ENCODE measurements at places on chromosomes 1 and 21.

- no peak for DNase-seq
Observed at GRCh38 chr1:53011175-53011574, 50.8 kb upstream of the PODN start.

DNA sequence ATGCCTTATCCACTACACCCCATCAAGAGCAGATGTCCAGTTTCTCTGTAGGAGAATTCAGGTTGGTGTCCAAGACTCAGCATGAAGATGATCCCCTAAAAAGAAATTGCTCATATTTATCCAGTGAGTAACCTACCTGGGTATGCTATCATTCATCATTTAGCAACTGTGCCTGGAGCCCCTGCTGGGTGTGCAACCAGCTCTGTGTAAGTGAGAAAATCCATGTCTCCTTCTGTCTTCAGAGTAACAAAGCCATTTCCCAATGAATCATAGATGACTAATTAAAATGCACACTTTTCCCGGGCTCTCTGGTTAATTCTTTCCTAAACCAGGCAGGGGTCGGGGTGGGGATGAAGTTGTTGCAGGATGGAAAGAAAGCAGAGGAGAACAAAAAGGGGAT lies 35.8 kb downstream of the OLFML3 start:
- no peak for DNase-seq

- peak; percentile 37 for DNase-seq
Observed at GRCh38 chr1:54577612-54578011, 29.6 kb downstream of the ACOT11 start.

GRCh38 chr1:182229921-182230491 lies 161.6 kb downstream of the GLUL start:
- no peak for DNase-seq

DNA sequence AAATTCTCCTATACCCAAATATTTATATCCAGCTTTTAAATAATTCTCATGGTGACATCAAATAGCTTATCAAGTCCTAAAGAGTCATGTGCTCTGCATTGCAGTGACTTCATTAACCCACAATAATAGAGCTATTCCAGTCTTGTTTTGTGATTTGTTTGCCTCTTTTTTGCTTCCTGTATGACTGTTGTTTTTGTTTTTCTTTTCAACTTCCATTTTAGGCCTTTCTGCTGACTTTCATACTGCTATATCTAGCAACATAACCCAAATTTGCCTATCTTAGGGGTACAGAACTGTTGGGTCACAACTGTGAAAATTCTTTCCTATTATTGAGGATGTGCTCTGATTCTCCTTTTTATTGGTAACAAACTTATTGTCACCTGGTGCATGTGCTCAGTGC lies 30.3 kb downstream of the SPATA17 start:
- no peak for DNase-seq

DNA sequence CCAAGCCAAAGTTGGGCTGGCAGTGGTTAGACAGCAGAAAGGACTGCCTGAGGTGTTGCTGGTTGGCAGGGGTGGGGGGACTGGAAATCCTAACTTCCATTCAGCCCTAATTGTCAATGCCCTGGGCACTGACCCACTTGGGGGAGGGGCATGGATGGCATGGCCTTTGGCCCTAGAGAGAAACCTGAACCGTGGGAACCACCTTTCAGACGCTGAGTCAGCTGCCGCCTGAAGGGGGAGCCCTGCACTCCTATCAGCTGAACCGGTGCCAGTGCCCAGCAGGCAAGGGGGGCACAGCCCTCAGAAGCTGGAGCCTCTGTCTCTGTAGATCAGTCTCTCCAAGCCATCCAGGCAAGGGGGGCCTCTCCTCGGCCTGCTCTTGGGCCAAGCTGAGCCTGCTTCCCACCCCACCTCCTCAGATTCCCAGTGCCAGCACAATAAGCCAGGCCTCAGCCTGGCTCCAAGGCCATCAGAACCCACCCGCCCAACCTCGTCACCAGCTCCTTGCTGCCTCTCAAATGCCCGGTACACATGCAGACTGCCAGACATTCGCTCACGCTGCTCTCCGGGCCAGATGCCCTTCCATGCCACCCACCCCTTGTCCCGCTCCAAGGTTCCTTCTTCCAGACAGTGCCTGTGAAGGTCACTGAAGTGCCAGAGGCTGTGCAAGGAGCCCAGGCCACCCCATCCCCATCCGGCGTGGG lies 11.6 kb downstream of the TINAGL1 start:
- no peak for DNase-seq

- DNase-seq, result no peak
Observed at GRCh38 chr1:185441605-185442004, 124.6 kb upstream of the IVNS1ABP start.

- no peak for DNase-seq
Observed at GRCh38 chr1:58064166-58064565, 482.4 kb downstream of the OMA1 start.

DNA sequence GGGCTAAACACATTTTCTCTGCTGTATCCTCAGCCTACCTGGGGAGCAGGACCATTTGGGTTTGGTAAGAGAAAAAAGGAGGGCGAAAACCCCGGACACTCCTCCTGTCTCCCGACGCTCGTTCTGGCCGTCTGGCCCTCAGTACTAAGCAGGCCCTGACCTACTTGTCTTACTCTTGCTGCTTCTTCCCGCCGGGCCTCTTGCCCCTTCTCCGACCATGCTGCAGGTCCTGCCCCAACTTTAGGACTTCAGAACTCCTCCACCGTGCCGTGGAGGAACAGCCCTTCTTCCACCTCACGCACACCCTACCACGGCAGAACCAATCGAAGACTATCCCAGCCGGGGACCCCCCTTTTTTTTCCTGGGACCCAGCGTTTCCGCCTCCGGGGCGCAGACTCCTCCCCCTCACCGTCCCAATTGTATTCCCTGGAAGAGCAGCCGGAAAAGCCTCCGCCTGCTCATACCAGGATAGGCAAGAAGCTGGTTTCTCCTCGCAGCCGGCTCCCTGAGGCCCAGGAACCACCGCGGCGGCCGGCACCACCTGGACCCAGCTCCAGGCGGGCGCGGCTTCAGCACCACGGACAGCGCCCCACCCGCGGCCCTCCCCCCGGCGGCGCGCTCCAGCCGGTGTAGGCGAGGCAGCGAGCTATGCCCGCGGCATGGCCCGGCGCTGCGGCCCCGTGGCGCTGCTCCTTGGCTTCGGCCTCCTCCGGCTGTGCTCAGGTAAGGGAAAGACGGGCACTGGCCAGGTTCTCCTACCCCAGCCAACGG lies at the start of gene CHRNB2:
TSS of gene CHRNB2 (plus strand) at position 393 of the 771 bp plus-strand sequence. CDS start at position 660, 267 bp downstream.
- DNase-seq, result no peak

GRCh38 chr1:183000167-183000962 lies 22.9 kb upstream of the LAMC1 start:
- DNase-seq, result no peak

- DNase-seq, result no peak
Observed at GRCh38 chr1:24912376-24913273, 17.5 kb downstream of the RUNX3 start.

DNA sequence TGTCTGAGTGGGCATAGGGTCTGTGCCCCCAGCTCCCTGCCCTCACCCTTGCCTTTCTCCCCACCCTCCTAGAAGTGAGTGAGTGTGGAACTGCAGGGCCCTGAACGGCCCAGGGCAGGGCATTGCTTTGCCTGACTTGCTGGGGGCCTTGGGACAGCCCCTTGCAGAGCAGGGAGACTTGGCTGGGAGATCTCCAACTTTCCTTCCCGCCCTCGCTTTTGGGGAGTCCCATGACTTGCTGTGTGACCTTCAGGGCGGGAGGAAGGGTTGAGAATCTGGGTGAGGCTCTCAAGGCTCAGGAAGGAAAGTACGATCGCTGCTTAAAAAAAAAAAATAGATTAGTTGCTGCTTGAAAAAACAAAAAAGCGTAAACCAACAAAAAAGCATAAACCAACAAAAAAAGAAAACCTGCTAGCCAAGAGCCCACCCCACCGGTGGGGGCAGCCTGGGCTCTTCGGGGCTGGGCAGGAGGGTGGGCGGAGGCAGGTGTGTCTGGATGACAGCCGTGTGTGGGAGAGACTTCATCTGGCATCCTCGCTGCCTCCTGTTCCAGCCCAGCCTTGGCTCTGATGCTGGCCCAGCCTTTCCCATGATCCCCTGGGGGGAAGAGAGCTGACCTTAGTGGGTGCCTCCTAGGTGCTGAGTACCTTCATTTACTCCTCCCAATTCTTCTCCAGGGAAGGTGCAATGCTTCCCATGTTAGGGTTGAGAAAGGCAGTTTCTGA lies 6.5 kb downstream of the NBL1 start:
- DNase-seq, result no peak

GRCh38 chr1:29708796-29709703 lies 472.7 kb downstream of the PTPRU start:
- no peak for DNase-seq

- no peak for DNase-seq
Observed at GRCh38 chr1:172903581-172904220, 147.0 kb downstream of the TNFSF18 start.

GRCh38 chr21:41183575-41183974 lies 15.6 kb downstream of the BACE2 start:
- DNase-seq, result no peak

GRCh38 chr1:115854005-115854404 lies 13.1 kb upstream of the NHLH2 start:
- DNase-seq, result no peak

- no peak for DNase-seq
Observed at GRCh38 chr1:66931590-66931989, 6.8 kb downstream of the MIER1 start.

DNA sequence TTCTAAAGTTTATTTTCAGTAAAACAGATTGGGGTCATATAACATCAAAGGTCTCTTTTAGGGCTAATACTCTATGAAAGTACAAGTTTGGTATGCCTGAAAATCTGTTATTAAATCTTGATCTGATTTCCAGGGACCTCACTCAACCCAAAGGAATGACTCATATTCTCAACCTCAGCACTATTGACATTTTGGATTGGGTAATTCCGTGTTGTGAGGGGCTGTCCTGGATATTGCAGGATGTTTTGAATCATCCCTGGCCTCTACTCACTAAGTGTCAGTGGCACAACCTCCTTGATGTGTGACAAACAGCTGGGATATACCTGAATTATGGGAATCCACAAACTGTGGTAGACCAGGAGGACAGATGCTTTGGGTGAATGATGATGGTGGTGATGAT lies 51.5 kb upstream of the CYP2J2 start:
- DNase-seq, result no peak

DNA sequence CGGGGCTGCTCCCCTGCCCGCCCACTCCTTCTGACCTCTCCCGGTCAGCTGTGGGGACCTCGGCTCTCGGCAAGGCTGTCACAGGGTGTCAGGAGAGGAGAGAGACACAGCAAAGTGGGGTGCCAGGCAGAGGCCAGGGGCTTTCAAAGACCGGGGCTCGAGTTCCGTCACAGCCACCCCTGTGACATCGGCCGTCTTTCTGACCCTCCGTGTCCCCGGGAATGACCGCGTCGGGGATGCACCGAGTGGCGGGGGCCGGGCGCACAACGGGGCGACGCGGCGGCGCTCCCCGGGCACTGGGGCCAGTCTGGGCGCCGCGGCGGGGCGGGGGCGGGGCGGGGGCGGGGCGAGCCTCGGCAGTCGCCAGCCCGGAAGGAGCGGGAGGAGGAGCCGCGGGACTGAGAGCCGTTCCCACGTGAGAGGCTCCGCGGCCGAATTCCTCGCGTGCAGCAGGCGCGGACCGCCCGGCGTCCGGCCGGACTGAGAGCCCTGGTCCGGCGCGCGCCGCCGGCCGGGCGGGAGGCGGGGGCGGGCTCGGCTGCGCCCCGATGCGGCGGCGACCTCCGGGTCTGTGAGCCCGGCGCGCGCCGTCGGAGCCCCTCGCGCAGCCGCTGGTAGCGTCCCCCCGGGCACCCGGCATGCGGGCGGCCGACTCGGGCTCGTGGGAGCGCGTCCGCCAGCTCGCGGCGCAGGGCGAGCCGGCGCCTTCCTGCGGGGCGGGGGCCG lies 229.7 kb upstream of the TMEM51 start:
- DNase-seq, result no peak

GRCh38 chr21:28436286-28436932 lies 556.3 kb downstream of the LTN1 start:
- DNase-seq, result no peak

DNA sequence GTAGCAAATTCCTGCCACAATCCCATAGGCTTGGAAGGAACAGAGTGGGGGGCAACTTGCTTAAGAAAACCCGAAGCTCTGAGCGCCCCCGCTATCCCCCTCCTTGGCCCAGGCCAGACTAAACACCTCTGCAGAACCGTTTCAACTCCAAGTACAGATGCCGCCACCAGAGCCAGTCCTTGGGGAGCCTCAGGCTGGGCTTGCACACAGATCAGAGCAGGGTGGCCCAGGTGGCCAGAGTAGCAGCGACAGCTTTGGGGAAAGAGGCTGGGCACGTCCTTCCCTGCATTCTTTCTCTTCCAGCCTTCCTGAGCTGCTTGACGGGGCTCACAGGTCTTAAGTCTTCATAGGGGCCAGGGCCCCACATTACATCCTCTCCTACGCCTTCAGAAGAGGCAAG lies 181.6 kb upstream of the ZC3H12A start:
- no peak for DNase-seq

- DNase-seq, result no peak
Observed at GRCh38 chr1:42158189-42158588, 5.0 kb downstream of the GUCA2B start.

GRCh38 chr1:54904476-54905048 lies 17.6 kb upstream of the DHCR24 start:
- no peak for DNase-seq

DNA sequence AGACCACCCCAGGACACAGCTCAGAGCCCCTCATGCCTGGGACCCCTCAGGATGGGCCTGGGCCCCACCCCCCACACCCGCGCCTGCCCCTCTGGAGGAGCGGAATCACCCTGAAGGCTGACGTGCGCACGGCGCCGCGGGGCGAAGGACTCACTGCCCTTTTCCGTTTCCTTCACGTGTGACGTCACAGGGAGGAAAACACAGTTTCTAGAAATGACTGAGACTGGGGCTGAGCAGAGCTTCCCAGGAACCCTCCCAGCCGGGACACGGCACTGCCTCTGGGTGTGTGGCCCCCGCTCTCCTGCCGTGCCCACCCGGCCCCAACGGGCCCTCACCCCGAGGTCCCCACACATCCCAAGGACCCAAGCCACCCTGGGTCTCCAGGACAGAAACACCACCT lies 5.4 kb upstream of the TNFRSF4 start:
- no peak for DNase-seq

DNA sequence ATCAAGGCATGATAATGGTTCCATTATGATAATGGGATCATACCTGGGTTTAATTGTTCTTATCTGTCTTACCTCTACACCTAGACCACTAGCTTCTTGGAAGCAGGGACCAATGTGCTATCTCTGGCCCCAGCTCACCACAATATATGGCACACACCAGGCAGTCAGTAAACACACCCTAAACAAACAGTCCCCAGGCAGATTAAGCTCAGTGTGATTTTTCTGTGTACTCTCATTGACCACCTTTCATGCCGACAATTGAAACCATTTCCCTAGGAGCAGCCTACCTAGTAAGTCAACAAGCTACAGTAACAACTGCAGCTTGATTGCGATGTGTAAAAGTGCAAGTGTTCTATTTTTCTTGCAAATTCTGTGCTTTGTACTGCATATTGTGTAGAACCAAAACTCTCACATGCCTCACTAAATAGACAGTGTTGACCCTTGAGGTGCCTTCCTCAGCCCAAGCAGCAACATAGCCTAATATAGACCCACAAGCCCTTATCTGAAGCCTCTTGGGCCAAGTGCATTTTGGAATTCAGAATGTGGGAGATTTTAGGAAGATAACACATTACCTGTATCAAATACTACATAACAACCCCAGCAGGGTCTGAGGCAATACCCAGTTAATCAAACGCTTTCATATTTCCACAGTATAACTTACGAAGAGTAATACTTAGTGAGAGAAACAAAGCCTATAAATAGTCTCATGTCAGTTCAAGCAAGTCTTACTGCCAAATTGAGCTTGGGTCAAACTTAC lies 32.0 kb downstream of the INPP5B start:
- DNase-seq, result no peak

Data from hippocampal formation (tissue), 2 donors.